ENCODE measurements at places on chromosomes 2 and 18. TPM values are rescaled to one million over a fixed set of nuclear protein-coding genes. Genes with fewer than 3 reads are reported as not detected.

Gene METAP1D
- 4.6 TPM for total RNA-seq

Gene IL1B
- 54.3 TPM for total RNA-seq

Gene SLC9A4
- total RNA-seq = under 0.01 TPM

Gene CNDP1
- not detected for total RNA-seq

Gene OR6B2
- total RNA-seq = not detected

Gene ESCO1
- total RNA-seq = 13.8 TPM

Gene PRKAG3
- not detected for total RNA-seq

Gene RPIA
- total RNA-seq = 6.7 TPM

Measured in smooth muscle cell of bladder (primary cell).